Osteoblast (primary cell): ENCODE measurements at places on chromosomes 2 and 18. TPM values are rescaled to one million over a fixed set of nuclear protein-coding genes. Genes with fewer than 3 reads are reported as not detected.

Gene AAMP
- 85.7 and 97.0 TPM in 2 replicates for total RNA-seq

Gene ACTG2
- total RNA-seq, result 0.72 TPM in 1 of 2 replicates, not detected in the other

Gene EML6
- total RNA-seq, result 0.29 and 1.1 TPM in 2 replicates

Gene TMEM18
- 15.0 and 15.9 TPM in 2 replicates for total RNA-seq

Gene NT5C1B
- total RNA-seq, result not detected in 2 replicates

Gene INO80B
- 11.8 and 15.9 TPM in 2 replicates for total RNA-seq

Gene CREG2
- 0.29 and 0.36 TPM in 2 replicates for total RNA-seq

Gene ALKAL2
- not detected in 2 replicates for total RNA-seq

Gene AGAP1
- 18.5 and 19.7 TPM in 2 replicates for total RNA-seq

Gene SANBR
- 17.0 and 18.6 TPM in 2 replicates for total RNA-seq

Gene MAP3K19
- total RNA-seq, result not detected in 2 replicates

Gene RAB6D
- total RNA-seq, result under 0.01 TPM in 1 of 2 replicates, not detected in the other

Gene MRPL33
- 63.1 and 105 TPM in 2 replicates for total RNA-seq

Gene RBMS1
- 102 and 111 TPM in 2 replicates for total RNA-seq

Gene C2orf66
- total RNA-seq, result under 0.01 and 0.36 TPM in 2 replicates

Gene SRD5A2
- total RNA-seq, result not detected in 2 replicates

Gene DHX57
- total RNA-seq, result 19.5 and 28.0 TPM in 2 replicates

Gene UGT1A10
- not detected in 2 replicates for total RNA-seq

Gene KCNE4
- 37.6 and 40.4 TPM in 2 replicates for total RNA-seq

Gene HOXD13
- total RNA-seq, result not detected in 2 replicates

Gene STAT4
- 11.5 and 16.6 TPM in 2 replicates for total RNA-seq

Gene USP34
- 152 and 160 TPM in 2 replicates for total RNA-seq

Gene TUBA4B
- not detected in 2 replicates for total RNA-seq

Gene LRATD1
- total RNA-seq, result 5.8 and 10.0 TPM in 2 replicates

Gene BMP10
- total RNA-seq, result not detected in 2 replicates

Gene DNPEP
- 60.7 and 67.3 TPM in 2 replicates for total RNA-seq

Gene IL1A
- not detected in 2 replicates for total RNA-seq

Gene KRTCAP3
- total RNA-seq, result under 0.01 and 0.72 TPM in 2 replicates

Gene PDE6D
- total RNA-seq, result 19.2 and 21.5 TPM in 2 replicates

Gene KYNU
- 5.9 and 10.9 TPM in 2 replicates for total RNA-seq

Gene MYO5B
- 0.36 and 1.2 TPM in 2 replicates for total RNA-seq

Gene SCN3A
- 0.59 and 0.72 TPM in 2 replicates for total RNA-seq

Gene MROH2A
- total RNA-seq, result not detected in 2 replicates

Gene ARL4C
- total RNA-seq, result 133 and 145 TPM in 2 replicates

Gene RGPD3
- total RNA-seq, result 0.36 and 0.59 TPM in 2 replicates

Gene TUBB6
- total RNA-seq, result 312 and 425 TPM in 2 replicates

Gene TSHZ1
- 8.5 and 10.5 TPM in 2 replicates for total RNA-seq

Gene IL36B
- total RNA-seq, result not detected in 2 replicates

Gene SKA1
- total RNA-seq, result 1.8 and 2.9 TPM in 2 replicates

Gene CDH7
- not detected in 2 replicates for total RNA-seq

Gene GALNT14
- not detected in 2 replicates for total RNA-seq

Gene ADGRF3
- under 0.01 and 0.59 TPM in 2 replicates for total RNA-seq

Gene CLK1
- total RNA-seq, result 73.5 and 77.2 TPM in 2 replicates

Gene PROKR1
- total RNA-seq, result not detected in 2 replicates

Gene BMPR2
- total RNA-seq, result 41.8 and 44.2 TPM in 2 replicates

Gene GPR75
- total RNA-seq, result 1.8 and 2.2 TPM in 2 replicates

Gene RNF144A
- 15.9 and 18.0 TPM in 2 replicates for total RNA-seq

Gene SKOR2
- total RNA-seq, result not detected in 2 replicates

Gene ATP6V1C2
- total RNA-seq, result under 0.01 TPM in 2 replicates

Gene RNU2-63P
- total RNA-seq, result not detected in 2 replicates

Gene PLCL1
- total RNA-seq, result 3.2 and 4.0 TPM in 2 replicates

Gene HRH4
- total RNA-seq, result under 0.01 TPM in 2 replicates
